ENCODE measurements at places on chromosomes 6 and 20. TPM values are rescaled to one million over a fixed set of nuclear protein-coding genes. Genes with fewer than 3 reads are reported as not detected.

DNA sequence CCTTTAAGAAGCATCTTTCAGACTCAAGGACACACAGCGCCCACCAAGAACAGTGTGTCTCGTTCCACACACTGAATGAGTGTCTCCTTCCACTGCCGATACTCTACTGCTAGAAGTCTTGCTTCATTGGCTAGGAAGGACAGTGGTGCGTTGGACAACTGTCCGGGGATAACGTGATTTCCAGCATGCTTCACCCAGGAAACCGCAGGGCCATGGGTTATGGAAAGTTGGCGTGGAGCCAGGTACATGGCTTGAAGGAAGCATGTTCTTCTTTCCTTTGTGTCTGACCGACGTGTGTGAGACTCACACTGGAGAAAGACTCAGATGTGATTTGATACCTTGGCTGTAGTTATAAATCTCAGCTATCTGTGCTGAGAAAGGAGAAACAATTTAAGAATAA, 73.2 kb downstream of the SMOC2 start:
- no peak for DNase-seq
- no peak overlapping the region for H3K27ac ChIP-seq
- no peaks in the 10 kb centered on the region for H3K27me3 ChIP-seq
- no peaks in the 10 kb centered on the region for H3K4me1 ChIP-seq
- H3K36me3 ChIP-seq, result no peaks in the 10 kb centered on the region
- H3K4me3 ChIP-seq, result no peak overlapping the region

DNA sequence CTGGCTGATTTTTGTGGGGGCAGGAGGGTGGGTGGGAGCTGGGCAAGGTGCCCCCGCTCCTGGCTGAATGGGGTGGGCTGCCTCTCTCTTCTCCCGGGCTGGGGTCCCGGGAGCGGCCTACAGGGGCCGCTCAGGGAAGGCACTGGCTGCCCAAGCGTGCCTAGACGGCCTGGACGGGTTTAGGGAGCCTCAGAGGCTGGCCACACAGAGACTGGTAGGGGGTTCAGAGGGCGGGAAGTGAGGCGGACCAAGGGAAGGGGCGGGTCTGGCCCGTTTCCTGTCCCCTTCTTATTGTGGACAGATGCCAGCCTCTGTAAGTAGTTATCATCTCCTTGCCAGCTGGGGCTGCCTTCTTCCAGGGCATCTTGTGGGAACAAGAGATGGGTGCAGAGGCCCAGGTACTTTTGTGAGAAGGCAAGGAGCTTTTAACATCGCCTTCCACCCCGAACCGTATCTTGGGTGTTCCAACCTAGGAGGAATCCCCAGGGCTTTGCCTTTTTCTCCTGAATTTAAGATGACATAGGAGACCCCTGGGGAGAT, 437 bp downstream of the CD40 start:
- H3K27me3 ChIP-seq, result no peaks in the 10 kb centered on the region
- peak overlapping the region; percentile 88 for H3K27ac ChIP-seq
- DNase-seq, result peak; percentile 87
- peak overlapping the region; percentile 64 for H3K4me3 ChIP-seq
- peaks cover 71% of the 10 kb centered on the region for H3K4me1 ChIP-seq

DNA sequence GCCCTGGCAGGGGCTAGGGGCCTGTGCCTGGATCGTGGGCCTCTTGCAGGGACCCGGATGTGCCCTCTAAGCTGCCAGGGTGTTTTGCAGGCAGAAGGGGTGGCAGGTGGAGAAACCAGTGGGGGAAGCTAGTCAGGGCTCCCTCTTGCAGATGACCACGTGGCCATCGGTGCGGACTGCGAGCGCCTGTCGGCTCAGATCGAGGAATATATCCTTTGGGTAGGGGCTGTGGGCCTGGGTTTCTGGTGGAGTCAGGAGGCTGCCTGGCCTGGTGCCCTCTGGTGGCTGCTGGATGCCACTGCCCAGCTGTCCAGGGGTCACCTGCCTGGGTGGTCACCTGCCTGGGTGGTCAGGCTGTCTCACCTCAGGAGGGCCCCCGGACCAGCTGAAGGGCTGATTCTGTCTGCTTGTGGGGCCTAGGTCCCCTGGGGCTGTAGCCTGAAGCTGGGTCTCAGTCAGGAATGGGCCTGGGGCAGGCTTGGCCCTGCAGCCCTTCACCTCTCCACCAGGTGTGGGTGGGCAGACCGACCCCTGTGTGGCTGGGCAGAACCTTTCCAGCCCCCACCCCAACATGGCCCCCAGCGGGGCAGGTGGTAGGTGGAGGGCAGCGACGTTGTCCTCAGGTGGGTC, 6.7 kb downstream of the TCEA2 start:
- peaks cover 34% of the 10 kb centered on the region for H3K36me3 ChIP-seq
- no peaks in the 10 kb centered on the region for H3K27me3 ChIP-seq
- no peak overlapping the region for H3K27ac ChIP-seq
- peaks cover 66% of the 10 kb centered on the region for H3K4me1 ChIP-seq
- peak; percentile 85 for DNase-seq

GRCh38 chr6:30480536-30481156, 8.7 kb upstream of the HLA-E start:
- H3K27ac ChIP-seq, result no peak overlapping the region
- H3K4me1 ChIP-seq, result peaks cover 34% of the 10 kb centered on the region
- no peak for DNase-seq
- peaks cover 23% of the 10 kb centered on the region for H3K27me3 ChIP-seq
- no peak overlapping the region for H3K4me3 ChIP-seq

GRCh38 chr6:167127785-167128531, 5.1 kb downstream of the CCR6 start:
- DNase-seq, result no peak
- H3K27me3 ChIP-seq, result no peaks in the 10 kb centered on the region
- peak overlapping the region; percentile 78 for H3K27ac ChIP-seq
- peaks cover 52% of the 10 kb centered on the region for H3K4me1 ChIP-seq

- H3K27me3 ChIP-seq, result no peaks in the 10 kb centered on the region
- H3K27ac ChIP-seq, result no peak overlapping the region
- H3K4me3 ChIP-seq, result no peak overlapping the region
- DNase-seq, result no peak
- no peaks in the 10 kb centered on the region for H3K36me3 ChIP-seq
Measured at GRCh38 chr6:86070151-86070550, 427.5 kb upstream of the SYNCRIP start.

- no peak overlapping the region for H3K4me3 ChIP-seq
- H3K27ac ChIP-seq, result no peak overlapping the region
- H3K27me3 ChIP-seq, result no peaks in the 10 kb centered on the region
- no peaks in the 10 kb centered on the region for H3K4me1 ChIP-seq
- no peak for DNase-seq
Measured at GRCh38 chr6:72704979-72705378, 83.1 kb downstream of the KCNQ5 start.

- no peak overlapping the region for H3K4me3 ChIP-seq
- H3K27ac ChIP-seq, result no peak overlapping the region
- no peaks in the 10 kb centered on the region for H3K36me3 ChIP-seq
Measured at GRCh38 chr6:150198532-150198931, 55.7 kb downstream of the PPP1R14C start.

DNA sequence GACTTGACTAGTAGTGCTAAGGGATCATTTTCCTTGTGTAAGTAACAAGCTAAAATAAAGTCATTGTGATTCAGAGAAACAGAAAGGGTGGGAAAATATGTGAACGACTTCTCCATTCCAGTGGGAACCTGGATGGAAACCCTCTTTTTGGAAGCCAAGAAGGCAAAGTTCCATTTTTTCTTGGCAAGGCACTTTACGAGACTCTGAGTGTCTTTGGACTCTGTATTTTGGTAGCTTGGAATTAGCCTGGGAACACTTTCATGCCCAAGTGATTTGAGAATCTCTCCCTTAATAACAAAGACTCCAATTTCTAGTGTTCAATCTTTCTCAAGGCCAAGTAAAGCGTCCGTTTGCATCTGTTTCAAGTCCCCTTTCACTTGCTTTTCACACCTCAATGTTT, 100.5 kb upstream of the SASH1 start:
- no peaks in the 10 kb centered on the region for H3K27me3 ChIP-seq
- H3K36me3 ChIP-seq, result no peaks in the 10 kb centered on the region
- no peak overlapping the region for H3K4me3 ChIP-seq
- DNase-seq, result no peak

DNA sequence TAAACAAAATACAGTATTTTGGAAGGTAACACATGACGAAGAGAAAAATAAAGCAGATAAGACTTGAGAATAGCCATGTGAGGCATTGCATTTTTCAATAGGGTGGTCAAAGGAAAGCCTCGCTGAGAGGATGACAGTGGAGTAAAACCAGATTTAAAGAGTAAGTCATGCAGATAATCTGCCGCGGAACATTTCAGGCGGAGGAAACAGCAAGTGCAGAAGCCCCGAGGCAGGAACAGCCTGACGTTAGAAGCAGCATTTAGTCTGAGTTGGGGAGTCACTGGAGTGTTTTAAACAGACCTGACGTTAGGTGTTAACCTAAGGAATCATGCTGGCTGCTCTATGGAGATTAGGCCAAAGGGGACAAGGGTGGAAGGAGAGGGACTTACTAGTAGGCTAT, 65.0 kb upstream of the VSTM2L start:
- H3K36me3 ChIP-seq, result peaks cover 36% of the 10 kb centered on the region
- no peaks in the 10 kb centered on the region for H3K27me3 ChIP-seq
- no peaks in the 10 kb centered on the region for H3K4me1 ChIP-seq
- no peak for DNase-seq

DNA sequence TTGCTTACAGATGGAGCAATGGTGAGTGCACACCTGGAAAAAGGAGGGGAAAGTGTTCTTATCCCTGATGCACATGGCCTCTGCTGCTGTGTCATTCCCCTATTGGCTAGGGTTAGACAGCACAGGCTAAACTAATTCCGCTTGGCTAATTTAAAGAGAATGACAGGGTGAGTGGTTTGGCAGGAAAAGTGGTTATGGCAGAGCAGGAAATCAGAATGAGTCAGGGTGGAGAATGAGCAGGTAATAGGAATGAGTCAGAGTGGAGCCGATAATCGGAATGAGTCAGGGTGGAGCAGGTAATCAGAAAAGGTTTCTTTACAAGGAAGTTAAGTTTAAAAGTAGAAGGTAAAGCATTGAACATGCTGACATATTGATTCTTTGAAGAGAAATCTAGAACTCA, 355.5 kb upstream of the HTR1E start:
- no peak overlapping the region for H3K4me3 ChIP-seq
- no peak overlapping the region for H3K27ac ChIP-seq
- H3K36me3 ChIP-seq, result no peaks in the 10 kb centered on the region
- H3K27me3 ChIP-seq, result no peaks in the 10 kb centered on the region

DNA sequence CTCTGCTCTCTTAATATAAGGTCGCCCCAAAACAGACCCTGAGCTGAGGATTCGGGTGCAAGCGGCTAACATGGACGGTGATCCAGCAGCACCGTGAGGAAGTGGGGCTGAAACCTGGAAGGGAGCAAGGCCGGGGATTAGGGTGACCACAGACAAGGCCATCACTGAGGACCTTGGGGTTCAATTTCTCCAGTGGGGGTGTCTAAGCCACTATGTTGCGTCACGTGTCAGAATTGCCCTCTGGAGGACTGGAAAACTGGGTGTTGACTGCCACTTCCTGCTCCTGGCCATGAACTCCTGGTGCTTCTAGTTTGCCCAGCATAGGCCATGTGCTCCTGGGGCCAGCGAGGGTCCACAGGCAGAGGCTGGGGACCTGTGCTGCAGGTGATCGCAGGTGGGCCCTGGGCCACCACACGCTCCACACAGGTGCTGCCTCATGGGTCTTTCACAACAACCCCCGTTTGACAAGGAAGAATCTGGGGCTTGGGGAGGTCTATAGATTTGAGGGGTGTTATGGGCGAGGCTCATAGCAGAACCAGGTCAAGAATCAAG, 101.9 kb downstream of the CDH26 start:
- no peak for DNase-seq
- H3K4me3 ChIP-seq, result no peak overlapping the region
- no peaks in the 10 kb centered on the region for H3K27me3 ChIP-seq
- H3K27ac ChIP-seq, result peak overlapping the region; percentile 47

DNA sequence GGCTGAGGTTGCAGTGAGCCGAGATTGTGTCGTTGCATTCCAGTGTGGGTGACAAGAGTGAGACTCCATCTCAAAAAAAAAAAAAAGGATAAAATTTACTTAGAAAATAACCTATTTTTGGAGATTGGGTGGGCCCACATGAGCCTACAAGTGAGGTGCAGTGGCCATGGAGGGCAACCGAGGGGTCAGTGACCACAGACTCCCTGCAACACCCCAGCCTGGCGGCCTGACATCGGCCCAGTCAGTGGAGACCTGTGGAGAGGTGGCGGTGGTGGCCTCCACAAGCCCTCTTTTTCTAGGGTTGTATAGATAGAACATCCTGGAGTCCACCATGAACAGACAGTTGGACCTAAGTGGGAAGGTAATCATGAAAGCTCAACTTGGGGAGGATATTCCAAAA, 52.7 kb downstream of the BTBD9 start:
- no peak overlapping the region for H3K4me3 ChIP-seq
- no peaks in the 10 kb centered on the region for H3K27me3 ChIP-seq
- peaks cover 31% of the 10 kb centered on the region for H3K36me3 ChIP-seq
- H3K27ac ChIP-seq, result no peak overlapping the region
- H3K4me1 ChIP-seq, result no peaks in the 10 kb centered on the region

DNA sequence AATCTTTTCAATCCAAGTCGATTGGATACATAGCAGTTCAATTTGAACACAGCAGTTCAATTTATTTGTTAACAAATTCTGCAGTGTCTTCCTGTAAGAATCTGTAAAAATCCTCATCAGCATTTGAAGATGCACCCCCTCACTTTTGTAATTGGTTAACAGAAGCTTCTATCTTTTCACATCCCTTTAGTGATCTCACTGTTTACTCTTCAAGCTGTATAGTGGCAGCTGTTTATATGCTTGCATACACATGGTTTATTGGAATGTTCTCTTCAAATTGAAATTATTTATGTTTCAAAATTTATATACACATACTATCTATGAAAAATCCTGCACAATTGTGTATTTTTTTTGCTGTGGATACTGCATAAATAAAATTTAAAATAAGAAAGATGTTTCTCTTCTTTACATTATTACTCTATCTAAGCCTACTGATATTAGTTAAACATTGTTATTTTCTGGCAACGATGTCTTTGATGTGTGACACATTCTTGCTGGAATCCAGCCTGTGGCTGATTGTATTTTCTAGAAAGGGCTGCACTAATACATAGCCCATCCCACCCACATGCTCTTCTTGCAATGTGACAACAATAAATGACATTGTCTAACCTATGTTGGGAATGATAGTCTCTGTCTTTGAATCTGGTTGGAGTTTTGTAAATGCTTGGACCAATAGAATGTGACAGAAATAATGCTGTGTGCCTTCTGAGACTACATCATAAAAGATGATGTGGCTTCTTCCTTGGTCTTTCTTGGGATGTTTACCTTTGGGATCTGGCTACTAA, 573.0 kb downstream of the CD109 start:
- H3K36me3 ChIP-seq, result no peaks in the 10 kb centered on the region
- no peak for DNase-seq
- no peak overlapping the region for H3K27ac ChIP-seq
- H3K27me3 ChIP-seq, result no peaks in the 10 kb centered on the region

- H3K27ac ChIP-seq, result no peak overlapping the region
- no peak for DNase-seq
- no peaks in the 10 kb centered on the region for H3K27me3 ChIP-seq
- no peak overlapping the region for H3K4me3 ChIP-seq
Measured at GRCh38 chr6:107237992-107238660, 122.8 kb upstream of the BEND3 start.

- no peak overlapping the region for H3K4me3 ChIP-seq
- no peaks in the 10 kb centered on the region for H3K36me3 ChIP-seq
- H3K27ac ChIP-seq, result no peak overlapping the region
- no peaks in the 10 kb centered on the region for H3K4me1 ChIP-seq
Measured at GRCh38 chr6:145848541-145848940, 33.9 kb upstream of the FBXO30 start.

MICB gene
- 15.0 TPM for total RNA-seq

C6orf89 gene
- 31.5 TPM for total RNA-seq

SPTLC3 gene
- total RNA-seq, result 4.2 TPM

SLC32A1 gene
- not detected for total RNA-seq

GSTA2 gene
- not detected for total RNA-seq

FLRT3 gene
- total RNA-seq, result not detected

ANKEF1 gene
- total RNA-seq, result 2.4 TPM

ELOVL5 gene
- 113 TPM for total RNA-seq

ANGPT4 gene
- not detected for total RNA-seq

FAXC gene
- 0.25 TPM for total RNA-seq

TNXB gene
- 67.3 TPM for total RNA-seq

TMEM217 gene
- 0.82 TPM for total RNA-seq
